ENCODE measurements at places on chromosomes 4 and X.

DNA sequence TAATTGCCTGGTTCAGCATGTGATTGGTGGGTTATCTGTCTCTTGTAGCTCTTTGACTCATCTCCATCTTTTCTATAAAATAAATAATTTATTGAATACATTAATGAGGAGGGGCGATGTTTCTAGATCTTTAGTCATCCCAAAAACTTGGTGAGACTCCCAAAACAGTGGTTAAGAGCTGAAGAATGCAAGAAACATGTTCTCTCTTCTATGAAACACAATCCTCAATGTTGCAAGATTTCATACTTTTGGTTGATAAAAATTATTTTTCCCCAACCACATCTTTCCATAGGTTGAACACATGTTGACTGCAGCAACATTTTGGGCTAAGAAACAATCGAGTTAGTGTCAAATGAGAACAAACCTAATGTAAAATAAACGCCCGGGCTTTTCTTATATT is 1.2 kb upstream of the TMEM47 start:
- DNase-seq: no peak

- DNase-seq: no peak
These were observed 534.9 kb upstream of the FMR1 start for GRCh38 chrX:147376601-147377422.

DNA sequence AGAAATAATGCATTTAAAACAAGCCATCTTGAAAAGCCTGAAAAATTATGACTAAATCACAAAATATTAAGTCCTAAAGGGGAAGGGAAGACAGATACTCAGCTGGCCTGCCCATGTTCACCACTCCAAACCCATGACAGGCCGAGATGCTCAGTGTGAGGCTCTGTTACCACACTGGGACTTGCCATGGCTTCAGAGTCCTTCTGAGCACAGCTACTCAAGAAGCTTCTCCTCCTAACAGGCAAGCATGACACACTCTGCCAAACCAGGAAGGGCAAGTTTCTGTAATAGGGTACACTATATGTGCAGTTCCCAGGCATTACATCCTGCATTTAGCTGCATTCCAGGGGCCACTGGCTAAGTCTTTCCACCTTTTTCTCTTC is 34.0 kb upstream of the CYBB start:
- DNase-seq: no peak

DNA sequence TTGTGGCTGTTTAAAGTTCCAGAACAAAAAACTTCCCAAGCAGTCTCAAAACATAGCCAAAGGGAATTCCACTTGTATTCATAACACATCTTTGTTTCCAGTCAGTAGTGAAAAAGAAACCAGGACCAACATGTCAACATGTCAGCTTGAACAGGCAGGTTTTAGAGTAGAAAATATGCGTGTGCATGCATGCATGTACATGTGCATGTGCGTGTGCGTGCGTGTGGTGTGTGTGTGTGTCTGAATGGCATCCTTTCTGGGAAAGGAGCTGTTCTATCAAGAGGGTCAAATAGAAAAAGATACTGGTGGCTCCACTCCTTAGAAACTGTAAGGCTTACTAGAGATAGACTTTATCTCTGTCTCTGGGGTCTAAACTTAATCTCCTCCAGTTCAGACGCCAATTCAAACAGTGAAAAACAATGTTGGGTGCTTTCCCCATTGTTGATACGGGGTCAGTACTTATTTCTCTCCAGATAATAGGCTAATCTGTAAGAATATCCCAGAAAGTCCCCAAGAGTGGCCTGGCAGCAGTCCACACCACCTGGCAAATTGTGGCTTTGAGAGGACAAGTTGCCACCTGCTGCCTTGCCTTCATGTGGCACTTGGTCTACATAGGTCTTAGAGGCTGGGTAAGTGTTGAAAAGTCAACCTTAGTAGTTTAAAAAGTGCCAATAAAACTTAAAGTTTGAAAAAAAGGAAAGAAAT is 110.4 kb downstream of the SCD5 start:
- DNase-seq: peak; percentile 29

DNA sequence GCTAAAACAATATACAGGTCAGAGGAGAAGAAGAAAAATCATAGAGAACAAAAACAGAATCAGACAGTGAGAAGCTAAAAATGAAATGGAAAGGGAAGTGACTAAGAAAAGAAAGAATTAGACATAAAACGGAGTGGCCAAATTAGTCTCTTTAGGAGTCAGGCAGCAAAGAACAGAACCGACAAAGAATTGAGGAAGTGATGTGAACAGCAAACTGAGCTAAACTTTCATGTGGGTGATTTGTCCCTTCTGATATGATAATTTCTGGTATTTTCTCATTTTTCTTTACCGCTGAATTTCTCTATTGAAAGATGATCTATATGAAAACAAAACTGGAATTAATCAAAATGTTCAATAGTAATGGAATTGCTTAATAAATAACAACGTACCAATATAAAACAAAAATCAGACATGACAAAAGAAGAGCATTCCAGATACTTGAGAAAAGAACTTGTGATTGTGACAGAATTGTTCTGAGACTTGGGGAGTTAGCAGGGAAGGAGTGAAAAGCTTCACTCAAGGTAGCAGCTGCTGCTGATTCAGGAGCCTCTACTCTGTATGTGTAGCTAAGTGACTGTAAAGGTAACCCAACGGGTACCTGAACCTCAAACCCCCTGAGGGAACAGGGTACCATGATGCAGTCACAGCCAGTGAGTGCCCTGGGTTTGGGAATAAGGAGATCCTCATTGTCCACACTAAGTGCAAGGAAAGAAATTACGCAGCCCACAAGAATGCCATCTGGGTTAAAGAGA is 8.8 kb downstream of the TAPT1 start:
- no peak for DNase-seq

DNA sequence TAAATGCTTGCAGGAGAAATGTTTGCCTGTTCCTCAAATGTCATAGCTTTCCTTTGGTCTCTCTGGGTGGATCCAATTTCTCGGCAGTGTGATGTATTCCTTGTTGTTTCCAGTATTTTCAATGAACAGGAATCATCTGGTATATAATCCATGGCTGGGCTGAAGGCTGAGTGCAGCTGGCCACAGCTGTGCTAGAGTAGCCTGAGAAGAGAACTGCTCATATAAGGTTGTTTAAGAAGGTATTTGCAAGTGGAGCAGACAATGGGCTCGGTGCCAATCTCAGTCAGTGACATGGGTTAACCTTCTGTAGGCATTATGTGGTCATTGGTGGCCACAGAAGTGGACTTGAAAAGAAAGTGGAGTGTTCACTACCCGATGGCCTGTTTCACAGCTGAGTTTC is 390.3 kb downstream of the SPRY1 start:
- DNase-seq: no peak

DNA sequence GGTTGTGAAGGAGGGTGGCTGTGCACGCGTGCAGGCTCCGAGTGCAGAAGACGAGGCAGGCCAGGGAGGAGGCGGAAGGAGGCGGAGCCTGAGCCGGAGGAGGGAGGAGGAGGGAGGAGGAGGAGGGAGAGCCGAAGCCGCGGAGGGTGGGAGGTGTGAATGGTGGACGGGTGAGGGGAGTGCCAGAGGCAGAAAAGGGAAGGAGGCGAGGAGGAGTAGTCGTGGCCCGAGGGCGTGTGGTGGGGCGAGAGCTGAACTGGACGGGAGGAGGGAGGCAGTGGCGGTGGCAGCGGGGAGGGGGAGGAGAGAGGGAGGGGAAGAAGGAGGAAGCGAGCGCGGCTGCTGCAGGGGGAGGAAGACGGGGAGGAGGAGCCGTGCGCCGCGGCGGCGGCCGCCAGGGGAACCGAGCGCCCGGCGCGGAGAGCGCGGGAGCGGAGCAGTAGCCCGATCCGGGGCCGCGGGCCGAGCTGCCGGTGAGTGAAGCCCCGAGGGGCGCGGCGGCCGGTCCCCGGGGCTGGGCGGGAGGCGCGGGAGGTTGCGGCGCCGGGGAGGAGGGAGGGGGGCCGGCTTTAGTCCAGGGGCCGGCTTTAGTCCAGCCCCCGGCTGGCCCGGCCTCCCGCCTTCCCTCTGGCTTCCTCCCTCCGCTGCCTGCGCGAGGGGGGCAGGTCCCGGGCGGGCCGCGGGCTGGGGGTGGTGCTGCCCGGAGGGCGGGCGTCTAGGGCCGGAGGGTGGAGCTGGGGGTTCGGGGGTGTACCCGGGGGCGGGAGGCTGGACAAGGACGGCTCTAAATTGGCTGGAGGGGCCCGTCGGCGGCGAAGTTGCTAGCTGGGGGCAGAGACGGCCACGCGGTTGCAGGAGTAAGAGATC is at the start of gene TMEM164:
TSS of gene TMEM164 (plus strand) at position 815 of the 867 bp plus-strand sequence. CDS start 661 bp downstream, outside the sequence.
- peak; percentile 92 for DNase-seq

- no peak for DNase-seq
These were observed 58.5 kb downstream of the ACOX3 start for GRCh38 chr4:8381814-8382581.

DNA sequence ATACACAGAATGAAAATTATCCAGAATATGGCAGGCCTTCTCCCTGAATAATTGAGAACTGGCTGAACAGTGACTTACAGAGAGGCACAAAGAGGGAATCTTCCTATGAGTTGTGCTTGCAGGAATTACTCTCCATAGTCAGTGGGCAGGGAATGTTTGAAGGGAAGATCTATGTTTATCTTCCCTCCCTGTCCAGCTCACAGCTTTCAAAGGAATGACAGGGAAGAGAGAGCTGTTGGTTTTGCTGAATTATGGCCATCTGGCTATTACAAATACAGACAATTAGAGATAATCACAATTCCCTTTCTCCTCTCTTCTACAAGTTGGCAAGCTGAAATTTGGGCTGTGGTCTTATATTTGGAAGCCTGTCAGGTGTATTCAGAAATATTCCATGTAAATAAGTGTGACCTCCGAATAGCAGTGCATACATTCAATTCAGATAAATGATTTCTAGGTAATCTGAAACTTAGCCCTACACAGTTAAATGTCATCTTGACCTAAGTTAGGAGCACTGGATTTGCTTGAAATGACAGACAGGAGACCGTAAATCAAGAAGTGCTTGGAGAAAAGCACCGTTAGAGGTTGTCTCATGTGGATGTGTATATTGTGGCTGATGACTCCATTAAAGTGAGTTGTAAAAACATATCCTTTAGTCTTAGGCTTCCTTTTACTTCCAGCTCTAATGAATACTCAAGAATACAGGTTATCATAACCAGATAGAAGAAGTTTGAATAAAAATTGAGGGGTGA is 136.8 kb downstream of the C4orf33 start:
- DNase-seq: peak; percentile 88

DNA sequence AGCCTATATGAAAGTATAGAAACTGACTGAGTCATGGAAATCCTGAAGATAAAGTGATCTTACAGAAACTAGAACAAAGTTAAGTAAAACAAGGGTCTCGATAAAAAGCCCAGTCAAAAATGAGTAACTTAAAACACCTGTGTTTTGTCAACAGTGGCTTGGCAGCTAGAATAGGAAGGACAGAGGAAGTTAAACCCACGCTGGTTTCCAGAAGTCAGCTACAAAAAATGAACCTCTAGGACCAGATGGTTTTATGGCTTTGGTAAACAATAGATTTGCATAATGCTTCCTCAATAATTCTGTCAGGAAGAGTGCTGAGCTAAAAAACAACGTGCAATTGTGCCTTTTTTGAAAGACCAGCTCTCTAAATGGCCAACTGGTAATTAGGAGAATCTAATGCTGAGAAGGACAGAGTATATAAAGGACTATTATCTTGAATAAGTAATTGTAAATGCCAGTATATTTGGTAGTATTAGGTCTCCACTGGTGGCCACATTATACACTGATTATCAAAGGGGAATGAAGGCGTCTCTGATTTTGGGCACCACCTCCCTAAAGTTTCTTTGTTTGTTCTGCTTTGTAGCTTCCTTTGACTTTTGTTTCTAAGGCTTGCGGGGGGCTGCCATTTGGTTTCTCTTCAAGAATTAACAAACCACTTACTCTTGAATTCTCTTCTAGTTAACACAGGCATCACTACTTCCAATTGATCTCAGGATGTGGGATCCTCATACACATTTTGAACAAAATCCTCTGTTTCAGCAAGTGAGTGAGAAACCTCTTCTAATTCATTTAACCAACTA is 72.2 kb upstream of the PPP3CA start:
- peak; percentile 97 for DNase-seq

DNA sequence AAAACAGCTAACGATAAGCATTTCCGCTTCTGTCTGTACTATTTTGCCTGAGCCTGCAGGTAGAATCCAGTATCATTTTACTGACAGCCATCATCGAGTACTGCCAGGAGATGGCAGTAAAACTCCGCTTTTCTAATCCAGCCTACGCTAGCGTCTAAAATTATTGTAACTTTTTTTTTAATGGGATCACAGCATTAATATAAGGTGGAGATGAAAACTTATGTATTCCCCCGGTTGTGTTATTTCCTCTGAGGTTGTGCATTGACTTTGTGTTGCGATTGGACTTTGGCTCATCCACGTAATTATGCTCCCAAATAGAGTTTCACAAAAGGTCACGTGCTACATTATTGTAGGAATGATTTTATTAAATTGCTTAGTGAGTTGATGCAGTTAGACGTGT is 248.1 kb downstream of the C4orf33 start:
- DNase-seq: peak; percentile 30

GRCh38 chr4:100738196-100739165 is 220.7 kb upstream of the EMCN start:
- DNase-seq: peak; percentile 1

GRCh38 chr4:147546349-147546748 is 65.5 kb downstream of the EDNRA start:
- DNase-seq: no peak

GRCh38 chr4:2253160-2254084 is 8.5 kb downstream of the MXD4 start:
- no peak for DNase-seq

GRCh38 chr4:156619154-156619934 is 352.3 kb downstream of the PDGFC start:
- no peak for DNase-seq

- no peak for DNase-seq
These were observed 205.5 kb upstream of the NUDT6 start for GRCh38 chr4:123127875-123128274.

DNA sequence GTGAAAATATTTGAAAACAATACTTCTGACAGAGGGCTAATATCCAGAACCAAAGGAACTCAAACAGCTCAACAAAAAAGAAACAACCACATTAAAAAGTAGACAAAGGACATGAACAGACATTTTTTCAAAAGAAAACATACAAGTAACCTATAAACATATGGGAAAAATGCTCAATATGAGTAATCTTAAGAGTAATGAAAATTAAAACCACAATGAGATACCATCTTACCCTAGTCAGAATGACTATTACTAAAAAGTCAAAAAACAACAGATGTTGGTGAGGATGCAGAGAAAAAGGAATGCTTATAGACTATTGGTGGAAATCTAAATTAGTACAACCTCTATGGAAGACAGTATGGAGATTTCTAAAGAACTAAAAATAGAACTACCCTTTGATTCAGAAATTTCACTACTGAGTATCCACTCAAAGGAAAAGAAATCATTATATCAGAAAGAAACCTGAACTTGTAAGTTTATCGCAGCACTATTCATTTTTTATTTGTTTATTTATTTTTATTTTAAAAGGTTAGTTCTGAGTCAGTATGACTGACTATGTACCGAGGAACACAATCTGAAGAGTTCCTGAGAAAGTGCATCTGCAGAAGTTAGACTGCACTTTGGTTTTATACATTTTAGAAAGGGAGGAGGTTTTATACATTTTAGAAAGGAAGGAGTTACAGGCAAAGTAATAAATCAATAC is 231.3 kb downstream of the INPP4B start:
- no peak for DNase-seq

DNA sequence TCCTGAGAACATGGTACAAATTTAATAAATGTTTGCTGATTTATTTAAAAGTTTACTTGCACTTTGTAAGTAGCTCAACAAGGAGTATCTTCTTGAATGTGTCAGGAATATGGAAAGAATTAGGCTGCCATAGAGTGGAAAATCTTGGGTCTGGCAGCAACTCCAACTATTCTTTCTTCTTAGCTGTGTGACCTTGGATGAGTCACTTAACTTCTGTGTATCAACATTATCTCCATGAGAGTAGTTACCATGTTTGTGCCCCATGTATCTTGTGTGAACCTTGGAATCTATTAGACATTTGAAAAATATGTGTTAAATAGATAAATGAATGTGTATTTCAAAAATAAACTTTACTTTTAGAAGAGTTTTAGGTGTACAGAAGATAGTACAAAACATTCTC is 348.8 kb downstream of the GBA3 start:
- DNase-seq: no peak
